ENCODE measurements at places on chromosomes 11 and 22.
A peak's percentile ranks its signal among the peaks of the same experiment; 100 is the strongest.

- no peak for DNase-seq
These were observed 4.7 kb upstream of the JAM3 start for GRCh38 chr11:134063991-134064747.

- no peak for DNase-seq
These were observed 129.3 kb downstream of the EFCAB6 start for GRCh38 chr22:43682851-43683250.

DNA sequence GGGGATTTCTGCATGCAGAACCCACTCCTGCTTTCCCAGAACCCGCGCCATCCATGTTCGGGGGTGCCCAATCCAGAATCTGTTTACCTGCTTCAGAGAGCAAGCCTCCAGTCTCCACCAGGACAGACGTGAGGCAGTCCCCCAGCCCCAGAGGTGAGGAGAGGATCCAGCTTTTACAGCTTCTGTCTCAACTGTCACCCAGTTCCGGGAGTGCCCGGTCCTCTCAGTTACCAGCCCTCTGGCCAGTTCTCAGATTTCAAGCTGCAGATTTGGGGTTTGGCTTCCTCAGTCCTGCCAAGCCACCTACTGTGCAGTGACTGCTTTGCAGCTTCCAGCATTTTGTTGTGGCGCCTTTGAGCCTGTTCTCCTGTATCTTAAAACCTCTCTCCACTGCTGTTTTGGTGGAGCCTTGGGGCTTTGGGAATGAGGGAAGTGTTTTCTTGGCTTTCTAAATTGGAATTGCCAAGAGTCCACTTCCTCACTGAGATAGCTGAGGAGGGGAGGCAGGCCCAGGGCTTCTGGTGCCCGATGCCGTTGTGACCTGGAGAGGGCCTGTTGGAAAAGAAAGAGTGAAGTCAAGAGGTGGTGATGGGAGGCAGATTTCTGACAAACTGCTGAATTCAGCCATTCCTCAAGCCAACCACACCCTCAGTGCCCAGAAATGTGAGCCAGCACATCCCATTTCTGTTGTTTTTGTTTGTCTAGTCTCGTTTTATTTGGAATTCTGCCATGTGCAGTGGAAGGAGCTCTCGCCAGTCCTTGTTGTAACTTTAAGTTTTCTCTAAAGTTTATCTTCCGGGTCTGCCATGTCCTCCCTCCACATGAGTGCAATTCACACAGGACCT, 513.4 kb downstream of the TBC1D22A start:
- DNase-seq: peak; percentile 48

- DNase-seq: no peak
These were observed 32.4 kb upstream of the ETS1 start for GRCh38 chr11:128619540-128620308.

DNA sequence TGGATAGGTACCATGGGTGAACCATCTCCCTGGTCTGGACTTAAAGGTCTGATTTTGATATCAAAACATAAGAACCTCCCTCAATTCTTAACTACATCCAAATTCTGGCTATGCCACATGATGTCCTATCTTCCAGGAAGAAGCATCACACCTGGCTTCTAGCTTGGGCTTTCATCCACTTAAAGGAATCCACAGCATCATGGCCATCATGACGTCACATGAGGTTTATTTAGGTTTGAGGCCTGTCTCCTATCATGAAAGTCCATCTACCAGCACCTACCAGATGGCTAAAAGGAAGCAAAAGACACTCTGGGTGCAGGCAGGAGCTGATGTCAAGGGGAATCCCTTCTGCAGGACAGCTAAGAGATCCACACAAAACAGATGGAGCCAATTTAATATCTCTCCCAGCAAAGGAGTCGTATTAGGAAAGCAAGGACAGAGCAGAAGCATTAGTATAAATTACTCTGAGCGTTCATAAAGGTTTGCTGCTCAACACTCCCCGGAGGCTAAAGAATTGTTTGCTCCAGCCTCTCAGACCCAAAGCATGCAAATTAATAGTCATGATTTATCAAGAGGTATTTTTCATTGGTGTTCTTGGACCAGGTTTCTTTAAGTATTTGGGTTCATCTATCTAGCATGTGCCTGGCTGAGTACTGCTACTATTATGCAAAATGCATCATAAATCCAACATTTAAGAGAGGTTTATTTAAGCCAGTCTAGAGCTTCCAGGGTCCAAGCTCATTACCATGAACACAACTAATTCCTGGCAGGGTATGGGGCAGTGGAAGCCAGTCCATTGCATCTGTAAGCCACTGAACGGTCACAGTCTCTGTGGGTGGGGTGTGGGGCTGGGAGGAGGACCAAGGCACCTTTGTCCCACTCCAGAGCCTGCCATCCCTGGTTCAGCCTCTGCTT, 47.2 kb downstream of the GALNT18 start:
- no peak for DNase-seq
